ENCODE measurements at places on chromosomes 13 and 19. TPM values are rescaled to one million over a fixed set of nuclear protein-coding genes. Genes with fewer than 3 reads are reported as not detected.

The AP2A1 gene
- polyA plus RNA-seq = 8.3 TPM

The LRRC25 gene
- polyA plus RNA-seq = not detected

The KCNC3 gene
- 6.7 TPM for polyA plus RNA-seq

The NUDT19 gene
- polyA plus RNA-seq = 2.1 TPM

The PODNL1 gene
- polyA plus RNA-seq = not detected

The LAIR1 gene
- not detected for polyA plus RNA-seq

The EID2B gene
- polyA plus RNA-seq = 6.9 TPM

The MBD3L2 gene
- not detected for polyA plus RNA-seq

The PINLYP gene
- 17.2 TPM for polyA plus RNA-seq

The ZNF225 gene
- polyA plus RNA-seq = 2.7 TPM
